Right ventricle myocardium inferior (tissue), 1 donor: ENCODE measurements at places on chromosomes 6 and 20. TPM values are rescaled to one million over a fixed set of nuclear protein-coding genes. Genes with fewer than 3 reads are reported as not detected.

DNA sequence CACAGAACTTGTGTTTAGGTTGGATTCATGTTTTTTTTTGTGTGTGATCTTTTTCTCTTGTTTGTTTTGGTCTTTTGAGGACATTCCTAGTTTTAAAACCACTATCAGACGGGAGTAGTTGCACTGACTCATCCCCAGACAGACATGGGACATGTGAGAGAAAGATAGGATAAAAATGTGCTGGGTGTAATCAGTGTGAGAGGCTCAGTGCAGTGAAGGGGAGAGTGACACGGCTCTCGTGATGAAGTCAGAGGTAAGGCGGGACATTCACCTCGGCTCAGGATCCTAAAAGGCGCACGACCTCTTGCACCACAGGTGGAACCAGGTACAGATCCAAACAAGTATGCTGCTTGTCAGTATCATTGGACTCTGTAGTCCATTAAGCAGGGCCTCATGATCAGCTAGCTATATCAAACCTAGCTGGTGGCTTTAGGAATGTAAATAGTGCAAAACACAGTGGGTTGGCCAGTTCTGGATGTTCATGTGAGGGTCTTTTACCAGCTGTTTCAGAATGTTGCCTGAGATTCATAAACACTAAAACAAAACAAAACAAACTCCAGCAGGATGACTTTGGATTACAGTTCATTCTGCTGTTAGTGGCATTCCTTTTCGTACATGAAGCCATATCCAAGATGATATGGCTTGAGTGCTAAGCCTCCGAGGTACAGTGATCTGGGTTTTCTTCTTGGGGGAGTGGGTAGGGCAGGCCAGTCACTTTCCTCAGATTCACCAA lies 18.0 kb downstream of the FOXO3 start:
- no peak for DNase-seq

GRCh38 chr6:45728674-45729073 lies 287.0 kb downstream of the CLIC5 start:
- no peak for DNase-seq

DNA sequence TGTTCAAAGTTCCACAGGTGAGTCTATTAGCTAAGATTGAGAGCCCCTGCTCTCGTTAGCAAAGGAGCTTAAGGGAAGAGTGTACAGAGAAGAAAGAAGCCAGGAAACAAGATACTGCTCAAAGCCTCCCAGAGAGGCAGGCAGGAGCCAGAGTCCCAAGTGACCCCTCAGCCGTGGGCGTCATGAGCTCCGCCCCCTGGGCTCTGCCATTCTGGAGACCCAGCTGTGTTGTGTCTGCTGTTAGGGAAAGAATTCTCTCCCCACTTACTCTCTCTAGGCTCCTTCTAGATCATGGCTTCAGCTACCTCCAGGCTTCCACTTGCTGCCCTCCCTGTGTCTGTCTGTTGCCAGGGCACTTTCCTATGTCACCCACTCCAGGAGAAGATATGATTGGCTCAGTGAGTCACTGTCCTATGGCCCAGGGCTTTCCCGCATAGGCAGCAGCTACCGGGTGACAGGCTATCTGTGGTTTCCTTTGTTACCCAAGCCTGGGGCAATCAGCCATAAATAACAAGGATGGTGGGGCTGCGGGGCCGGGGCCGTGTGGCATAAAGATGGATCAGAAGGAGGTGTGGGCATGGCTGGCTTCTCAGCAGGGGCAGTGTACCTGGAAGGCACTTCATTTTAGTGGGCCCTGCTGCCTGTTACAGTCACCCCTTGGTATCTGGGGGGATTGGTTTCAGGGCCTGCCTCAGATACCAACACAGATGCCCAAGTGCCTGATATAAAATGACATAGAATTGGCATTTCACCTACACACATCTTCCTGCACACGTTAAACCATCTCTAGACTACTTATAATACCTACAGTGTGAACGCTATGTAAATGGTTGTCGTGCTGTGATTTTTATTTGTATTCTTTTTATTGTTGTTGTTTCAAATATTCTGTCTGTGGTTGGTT lies 118.9 kb downstream of the ARMC2 start:
- DNase-seq, result peak; percentile 73

GRCh38 chr6:135434095-135434494 lies 63.4 kb downstream of the AHI1 start:
- no peak for DNase-seq

GRCh38 chr6:340991-341827 lies 48.9 kb downstream of the DUSP22 start:
- peak; percentile 81 for DNase-seq

DNA sequence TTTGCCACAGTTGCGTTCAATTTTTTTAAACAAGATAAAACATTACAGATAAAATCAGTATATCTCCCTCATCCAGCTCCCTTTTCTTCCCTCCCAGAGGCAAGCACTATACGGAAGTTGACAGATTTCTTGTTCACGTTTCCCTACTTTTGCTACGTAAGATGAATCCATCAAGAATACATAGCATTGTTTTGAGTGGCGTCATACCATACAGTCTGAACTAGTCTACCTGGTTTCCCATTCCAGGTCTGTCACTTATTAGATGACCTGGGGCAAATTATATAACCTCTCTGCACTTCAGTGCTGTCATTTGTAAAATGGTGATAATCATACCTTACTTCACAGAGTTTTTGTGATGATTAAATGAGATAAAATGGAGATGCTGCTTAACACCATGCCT lies 184.3 kb upstream of the SOX4 start:
- DNase-seq, result no peak

- no peak for DNase-seq
These were observed 10.0 kb upstream of the PRR18 start for GRCh38 chr6:166318227-166318626.

DNA sequence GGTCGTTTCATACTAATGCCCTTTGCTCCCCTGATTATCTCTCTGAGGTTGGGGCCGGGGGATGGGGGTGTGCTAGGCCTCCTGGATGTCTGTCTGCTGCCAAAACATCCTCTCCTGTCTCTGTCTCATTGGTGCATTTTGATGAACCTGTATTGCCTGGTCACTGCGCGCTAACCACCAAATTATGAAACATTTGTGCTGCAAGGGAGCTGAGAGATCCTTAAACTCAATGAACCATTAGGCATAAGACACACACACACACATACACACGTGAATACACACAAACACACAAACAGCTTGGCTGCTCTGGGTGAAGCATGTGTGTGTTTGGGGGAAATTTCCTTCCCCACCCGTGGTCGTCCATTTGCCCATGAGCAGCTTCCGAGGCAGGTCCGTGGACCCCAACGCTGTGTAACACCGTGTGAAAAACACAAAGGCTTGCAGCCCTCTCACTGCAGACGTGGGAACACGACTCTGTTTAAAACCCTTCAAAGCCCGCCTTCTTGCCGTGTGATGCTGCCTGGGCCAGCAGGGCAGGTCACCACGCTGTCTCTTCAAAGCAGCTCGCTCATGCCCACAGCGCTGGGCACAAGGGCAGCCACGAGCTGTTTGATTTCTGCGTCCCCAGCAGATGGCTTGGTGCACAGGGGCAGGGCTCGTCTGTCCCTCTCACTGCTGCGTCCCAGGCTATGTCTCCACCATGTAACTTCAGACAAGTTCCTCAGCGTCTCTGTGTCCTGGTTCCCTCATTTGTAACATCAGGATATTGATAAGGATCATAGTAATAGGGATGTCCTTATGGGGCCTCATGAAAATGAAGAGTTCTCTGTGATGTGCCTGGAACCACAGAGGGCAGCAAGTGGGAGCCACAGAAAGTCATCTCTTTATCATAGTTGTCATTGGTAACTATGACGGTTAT lies 96.8 kb downstream of the CDH26 start:
- no peak for DNase-seq

- no peak for DNase-seq
These were observed 303.4 kb upstream of the EXOC2 start for GRCh38 chr6:996271-996852.

- no peak for DNase-seq
These were observed 15.6 kb downstream of the RRBP1 start for GRCh38 chr20:17666481-17666880.

DNA sequence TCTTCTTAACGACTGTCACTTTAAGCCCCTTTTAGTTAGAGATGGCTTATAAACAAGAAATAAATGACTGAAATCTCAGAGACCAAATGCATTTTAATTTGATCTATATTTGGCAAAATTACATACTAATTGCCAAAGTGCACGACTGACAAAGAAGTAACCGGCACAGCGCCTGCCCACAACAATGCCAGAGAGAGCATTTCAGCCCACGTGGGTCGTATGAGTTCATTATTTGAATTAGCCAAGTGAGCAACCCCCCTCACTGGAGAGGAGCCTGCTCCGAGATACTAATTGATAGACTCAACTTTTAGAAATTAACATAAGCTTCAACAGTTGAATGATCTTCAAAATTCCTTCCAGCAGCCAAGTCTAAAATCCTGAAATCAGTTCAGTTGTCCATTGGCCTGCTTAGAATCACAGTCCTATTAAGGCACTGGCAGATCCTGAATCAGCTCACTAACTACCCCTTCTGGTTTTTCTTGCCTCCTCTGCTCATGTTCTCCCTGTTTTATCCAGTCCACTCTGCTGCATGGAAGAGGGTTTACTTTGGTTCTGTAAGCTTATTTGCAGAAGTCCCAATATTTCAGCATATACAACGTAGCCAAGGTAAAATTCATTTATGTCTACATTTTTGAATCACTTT lies 519.1 kb upstream of the AGPAT4 start:
- no peak for DNase-seq

DNA sequence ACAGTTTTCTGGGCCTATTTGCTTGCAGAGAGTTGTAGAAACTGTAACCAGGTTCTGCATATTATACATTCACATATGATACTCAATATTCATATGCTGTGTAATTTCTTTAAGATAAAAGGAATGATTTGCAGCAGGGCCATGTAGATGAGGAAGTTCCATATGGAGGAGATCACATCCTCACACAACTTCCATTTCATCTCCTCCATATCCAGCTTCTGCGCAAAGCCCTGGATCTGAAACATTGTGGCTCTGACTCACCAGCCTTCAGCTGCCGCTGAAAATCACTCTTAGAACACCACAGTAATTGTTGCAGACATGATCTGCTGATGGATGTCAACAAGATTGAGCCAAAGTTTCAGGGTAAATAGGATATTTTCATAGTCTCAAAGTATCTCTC lies 57.7 kb downstream of the PXDC1 start:
- DNase-seq, result no peak

DNA sequence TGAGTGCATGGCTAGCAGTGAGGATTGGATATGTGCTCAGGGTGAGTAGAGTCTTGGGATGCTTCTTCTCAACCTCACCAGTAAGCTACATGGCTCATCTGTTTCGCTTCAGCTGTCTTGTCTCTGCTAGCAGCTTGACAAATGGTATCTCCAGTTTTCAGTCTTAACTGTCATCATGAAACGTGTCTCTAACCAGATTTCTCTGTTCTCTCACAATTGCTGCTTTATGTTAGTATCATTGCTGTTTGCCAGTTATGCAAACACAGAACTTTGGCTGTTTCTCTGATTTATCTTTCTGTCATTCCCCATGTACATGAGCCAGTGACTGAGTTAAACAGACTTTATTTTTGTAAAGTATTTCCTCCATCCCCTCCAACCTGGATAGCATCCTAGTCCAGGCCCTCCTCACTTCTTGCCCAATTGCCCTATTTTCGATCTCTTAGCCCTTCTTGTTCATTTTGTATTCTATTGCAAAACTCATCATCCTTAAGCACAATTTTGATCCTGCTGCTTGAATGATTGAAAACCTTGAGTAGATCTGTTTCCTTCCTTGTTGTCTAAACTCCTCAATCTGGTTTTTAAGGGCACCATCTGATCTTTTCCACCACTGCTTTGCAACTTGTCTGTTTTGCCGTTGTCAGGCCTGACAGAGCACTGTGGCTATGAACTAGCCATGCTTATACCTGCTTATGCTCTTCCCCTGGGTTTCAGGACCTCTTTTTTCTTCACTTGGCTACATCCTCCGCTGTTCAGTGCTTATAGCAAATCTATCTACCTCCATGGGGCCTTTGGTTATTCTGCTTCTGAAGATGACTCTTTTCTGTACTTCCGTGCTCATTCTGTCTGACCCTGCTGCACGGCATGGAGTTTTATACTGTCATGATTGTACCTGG lies 37.7 kb upstream of the ADIG start:
- DNase-seq, result no peak

- no peak for DNase-seq
These were observed 22.8 kb upstream of the LRRC1 start for GRCh38 chr6:53771785-53772624.

DNA sequence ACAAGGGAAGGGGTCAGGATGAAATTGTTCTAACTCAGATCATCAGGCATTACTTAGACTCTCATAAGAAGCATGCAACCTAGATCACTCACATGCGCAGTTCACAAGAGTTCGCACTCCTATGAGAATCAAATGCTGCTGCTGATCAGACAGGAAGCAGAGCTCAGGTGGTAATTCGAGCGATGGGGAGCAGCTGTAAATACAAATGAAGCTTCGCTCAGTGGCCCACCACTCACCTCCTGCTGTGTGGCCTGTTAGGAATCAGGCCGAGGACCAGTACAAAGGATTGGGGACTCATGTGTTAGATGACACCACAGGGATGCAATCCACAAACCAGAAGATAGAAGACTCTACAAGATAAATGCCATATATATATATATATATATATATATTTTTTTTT lies 31.5 kb upstream of the TOP1 start:
- no peak for DNase-seq

DNA sequence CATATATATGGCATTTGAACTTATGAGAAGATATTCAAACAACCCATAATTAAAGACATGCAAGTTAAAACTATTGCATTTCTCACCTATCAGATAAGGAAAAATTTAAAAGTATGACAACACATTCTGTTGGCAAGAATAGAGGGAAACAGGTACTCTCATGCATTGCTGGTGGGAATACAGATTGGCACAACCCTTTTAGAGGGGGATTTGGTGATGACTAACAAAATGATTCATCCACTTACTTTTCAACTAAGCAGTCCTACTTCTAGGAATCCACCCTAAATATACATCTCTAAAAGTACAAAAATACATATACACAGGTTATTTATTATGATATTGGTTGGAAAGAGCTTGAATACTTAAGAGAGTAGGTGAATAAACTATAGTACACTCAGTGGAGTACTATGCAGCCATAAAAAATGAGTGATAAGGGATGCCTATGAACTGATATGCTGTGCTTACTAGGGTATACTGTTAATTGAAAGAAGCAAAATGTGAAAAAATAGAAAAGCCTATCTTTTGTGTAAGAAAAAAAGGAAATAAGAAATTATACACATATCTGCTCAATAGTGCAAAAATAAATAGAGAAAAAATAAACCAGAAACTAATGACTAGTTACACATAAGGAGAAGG lies 42.2 kb downstream of the ADAT2 start:
- no peak for DNase-seq

SLC13A3 gene
- 0.30 TPM for total RNA-seq

C4A gene
- total RNA-seq, result 92.1 TPM

EDEM2 gene
- total RNA-seq, result 12.7 TPM

COL12A1 gene
- 15.5 TPM for total RNA-seq

ZC2HC1B gene
- not detected for total RNA-seq

RAET1L gene
- total RNA-seq, result not detected

PLG gene
- not detected for total RNA-seq

NRN1 gene
- total RNA-seq, result 14.0 TPM

PRDM13 gene
- total RNA-seq, result not detected

OLIG3 gene
- total RNA-seq, result not detected
